ENCODE measurements at places on chromosomes 13 and 19.
A peak's percentile ranks its signal among the peaks of the same experiment; 100 is the strongest.

- no peak for DNase-seq
These were observed 2.2 kb upstream of the CEACAM6 start for GRCh38 chr19:41753159-41753558.

GRCh38 chr13:48094404-48094780, 512 bp downstream of the MED4 start:
- no peak for DNase-seq

DNA sequence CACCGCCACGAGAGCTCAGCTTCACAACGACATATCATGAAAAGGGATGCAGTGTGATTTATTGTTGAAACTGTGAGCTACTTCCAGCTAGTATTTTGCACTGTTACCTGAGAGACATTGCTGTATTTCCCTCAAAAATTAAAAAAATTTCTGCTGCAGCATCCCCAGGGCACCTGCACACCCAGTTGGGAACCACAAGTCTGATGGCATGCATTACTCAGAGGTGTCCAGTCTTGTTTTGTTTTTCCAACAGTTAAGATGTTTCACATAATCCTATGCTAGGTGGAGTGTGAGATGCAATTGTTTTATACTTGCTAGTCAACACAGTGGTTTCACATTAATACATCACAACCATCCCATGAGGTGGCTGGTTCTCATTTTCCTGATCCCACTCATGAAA, 285.2 kb downstream of the SHISA2 start:
- no peak for DNase-seq

GRCh38 chr13:51902776-51903175, 41.0 kb downstream of the CCDC70 start:
- no peak for DNase-seq

DNA sequence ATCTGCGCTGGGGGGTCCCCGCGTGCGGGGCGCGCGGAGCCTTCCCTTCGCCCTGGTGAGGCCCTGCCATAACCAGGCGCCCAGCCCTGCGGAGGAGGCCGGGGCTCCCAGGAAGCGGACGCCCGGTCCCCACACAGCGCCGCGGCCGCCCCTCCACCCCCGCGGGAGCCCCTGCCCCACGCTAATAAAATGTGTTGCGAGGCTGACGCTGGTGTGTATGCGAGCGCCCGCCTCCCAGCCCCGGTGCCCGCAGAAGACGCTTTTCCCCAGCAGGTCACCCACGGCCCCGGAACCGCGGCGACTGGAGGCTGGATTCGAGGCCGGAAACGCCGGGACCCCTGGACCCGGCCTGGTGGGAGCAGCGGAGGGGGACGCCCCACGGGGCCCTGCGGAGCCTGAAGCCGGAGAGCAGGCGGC, 12.1 kb upstream of the CDC34 start:
- DNase-seq = no peak

DNA sequence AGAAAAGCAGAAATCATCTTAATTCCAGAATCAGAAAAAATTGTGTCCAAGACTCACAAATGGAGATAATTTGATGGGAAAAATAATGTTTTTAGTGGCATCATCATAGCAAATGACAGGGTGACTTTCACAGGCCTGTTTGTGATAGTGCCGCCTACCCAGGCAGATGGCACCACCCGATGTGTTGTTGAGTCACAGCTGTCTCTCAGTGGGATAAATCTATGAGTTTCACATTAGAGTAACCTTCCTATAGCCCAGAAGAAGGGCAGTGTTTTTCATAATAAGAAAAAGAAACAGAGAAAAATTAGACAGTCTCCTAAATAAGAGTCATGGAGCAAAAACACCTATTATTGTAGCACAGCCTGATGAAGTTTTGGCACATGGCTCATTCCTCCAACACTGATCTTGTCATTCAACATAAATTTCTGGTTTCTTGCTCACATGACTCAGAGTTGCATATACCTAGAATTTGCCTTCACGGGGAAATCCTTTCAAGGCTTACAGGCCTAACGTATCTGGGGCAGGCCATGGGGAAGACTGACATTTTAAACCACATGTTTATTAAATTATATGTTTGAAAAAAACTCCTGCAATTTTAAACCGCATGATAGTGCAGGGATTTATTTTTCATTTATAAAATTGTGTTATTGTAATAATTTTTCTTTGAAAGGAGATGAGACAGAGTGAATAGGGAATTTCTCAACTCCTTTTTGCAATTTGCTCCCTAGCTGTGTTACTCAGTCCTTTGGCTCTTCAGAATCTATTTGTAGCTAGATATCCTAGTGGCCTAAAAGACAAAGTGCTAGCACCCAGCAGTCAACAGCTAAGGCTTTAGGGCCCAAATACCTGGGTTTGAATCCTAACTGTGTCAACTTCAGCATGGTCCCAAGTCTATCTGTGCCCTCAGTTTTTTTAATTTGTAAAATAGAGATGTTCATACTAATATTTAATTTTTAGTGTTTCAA, 393.7 kb downstream of the NDFIP2 start:
- no peak for DNase-seq

DNA sequence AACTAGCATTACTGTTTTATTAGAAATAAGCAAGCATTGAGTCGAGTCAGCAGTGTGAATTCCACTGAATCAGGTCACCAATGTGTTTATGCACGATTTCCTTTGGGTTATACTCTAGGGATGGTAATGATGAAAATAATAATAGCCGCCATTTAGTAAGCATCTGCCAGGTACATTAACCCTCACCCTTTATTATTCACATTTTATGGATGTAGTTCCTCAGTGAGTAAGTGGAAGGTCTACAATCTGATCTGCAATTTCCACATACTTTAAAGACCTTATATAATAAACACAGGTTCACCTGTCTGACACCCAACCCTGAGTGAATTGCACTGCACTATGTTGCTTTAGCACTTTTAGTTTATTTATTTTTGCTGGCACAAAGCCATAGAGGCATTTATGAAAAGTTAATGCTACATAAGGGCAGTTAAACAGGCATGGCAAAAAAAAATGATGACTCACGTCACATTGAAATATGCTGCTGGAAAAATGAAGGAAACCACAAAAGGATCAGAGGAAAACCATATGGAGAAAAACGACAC, 122.4 kb downstream of the TRPC4 start:
- DNase-seq = peak; percentile 7

DNA sequence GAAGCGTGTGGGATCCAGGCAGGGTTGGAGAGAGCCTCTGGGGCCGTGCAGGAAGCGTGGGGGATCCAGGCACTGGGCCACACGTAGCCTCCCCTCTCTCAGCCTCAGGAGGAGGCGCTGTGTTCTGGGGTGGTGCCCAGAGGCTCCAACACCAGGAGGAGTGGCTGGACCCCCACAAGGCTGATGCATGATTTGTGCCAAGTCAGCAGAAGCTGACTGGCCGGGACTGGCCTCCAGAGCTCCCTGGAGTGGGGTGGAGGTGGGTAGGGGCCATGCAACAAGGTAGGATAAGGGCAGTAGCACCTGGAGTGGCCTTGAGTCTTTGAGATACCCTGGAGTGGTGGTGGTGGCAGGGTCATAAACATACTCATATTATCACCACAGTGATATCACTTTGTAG, 75.3 kb downstream of the ERICH6B start:
- DNase-seq = no peak

DNA sequence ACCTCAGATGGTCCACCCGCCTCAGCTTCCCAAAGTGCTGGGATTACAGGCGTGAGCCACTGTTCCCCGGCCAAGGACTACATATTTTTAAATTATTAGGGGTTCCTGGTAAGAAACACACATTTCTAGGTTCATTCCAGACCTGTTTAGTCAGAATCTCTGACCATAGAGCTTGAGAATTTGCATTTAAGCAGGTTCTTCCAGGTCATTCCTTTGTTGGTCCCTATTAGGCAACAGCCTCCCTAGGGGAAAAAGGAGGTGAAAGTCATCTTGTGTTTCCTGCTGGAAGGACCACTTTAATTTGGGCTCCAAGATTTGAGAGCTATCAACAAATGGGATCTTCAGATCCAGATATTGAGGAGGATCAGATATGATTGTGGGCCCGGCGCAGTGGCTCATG, 16.3 kb downstream of the S1PR2 start:
- no peak for DNase-seq

GRCh38 chr19:45467115-45467455, 711 bp upstream of the FOSB start:
- DNase-seq = no peak

DNA sequence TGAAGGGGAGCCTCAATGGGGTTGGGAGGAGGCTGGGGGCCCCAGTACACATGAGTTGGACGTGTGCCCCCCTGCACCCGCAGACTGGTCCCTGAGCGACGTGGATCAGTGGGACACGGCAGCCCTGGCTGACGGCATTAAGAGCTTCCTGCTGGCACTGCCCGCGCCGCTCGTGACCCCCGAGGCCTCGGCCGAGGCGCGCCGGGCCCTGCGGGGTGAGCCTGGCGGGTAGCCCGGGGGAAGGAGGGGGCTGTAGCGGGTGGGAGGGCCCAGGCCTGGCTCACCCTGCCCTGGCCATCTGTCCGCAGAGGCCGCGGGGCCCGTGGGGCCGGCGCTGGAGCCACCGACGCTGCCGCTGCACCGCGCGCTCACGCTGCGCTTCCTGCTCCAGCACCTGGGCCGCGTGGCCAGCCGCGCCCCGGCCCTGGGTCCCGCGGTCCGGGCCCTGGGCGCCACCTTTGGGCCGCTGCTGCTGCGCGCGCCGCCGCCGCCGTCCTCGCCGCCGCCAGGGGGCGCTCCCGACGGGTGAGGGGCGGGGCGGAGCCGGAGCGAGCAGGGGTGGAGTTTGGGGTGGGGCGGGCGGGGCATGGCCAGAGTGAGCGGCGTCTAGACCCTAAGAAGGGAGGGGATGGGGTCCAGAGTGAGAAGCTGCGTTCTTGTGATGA, 8.1 kb downstream of the PIK3R2 start:
- DNase-seq = peak; percentile 19

DNA sequence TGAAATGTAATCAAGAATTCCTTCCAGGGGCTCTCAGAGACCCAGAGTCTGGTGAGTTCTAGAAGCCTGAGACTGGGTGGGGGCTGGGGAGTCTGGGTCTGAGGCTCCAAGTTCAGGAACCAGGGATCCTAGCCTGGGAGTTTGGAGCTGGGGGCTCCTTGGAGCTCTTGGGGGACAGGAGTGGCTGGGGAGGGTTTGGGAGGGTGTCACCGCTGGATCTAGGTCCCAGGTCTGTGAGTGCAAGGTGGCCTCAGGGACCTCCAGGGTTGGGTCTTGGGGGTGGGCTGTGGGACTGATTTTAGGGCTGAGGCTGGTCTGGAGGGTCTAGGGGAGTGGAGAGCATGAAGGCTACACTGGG, 1.1 kb downstream of the SYCN start:
- DNase-seq = no peak

- no peak for DNase-seq
These were observed 287.4 kb upstream of the NBEA start for GRCh38 chr13:34654647-34655046.

- no peak for DNase-seq
These were observed at the start of gene MAG for GRCh38 chr19:35291916-35292315. Gene MAG, plus strand, starts transcription at chr19:35292161. Its CDS starts 3,248 bp downstream, at chr19:35295409.

DNA sequence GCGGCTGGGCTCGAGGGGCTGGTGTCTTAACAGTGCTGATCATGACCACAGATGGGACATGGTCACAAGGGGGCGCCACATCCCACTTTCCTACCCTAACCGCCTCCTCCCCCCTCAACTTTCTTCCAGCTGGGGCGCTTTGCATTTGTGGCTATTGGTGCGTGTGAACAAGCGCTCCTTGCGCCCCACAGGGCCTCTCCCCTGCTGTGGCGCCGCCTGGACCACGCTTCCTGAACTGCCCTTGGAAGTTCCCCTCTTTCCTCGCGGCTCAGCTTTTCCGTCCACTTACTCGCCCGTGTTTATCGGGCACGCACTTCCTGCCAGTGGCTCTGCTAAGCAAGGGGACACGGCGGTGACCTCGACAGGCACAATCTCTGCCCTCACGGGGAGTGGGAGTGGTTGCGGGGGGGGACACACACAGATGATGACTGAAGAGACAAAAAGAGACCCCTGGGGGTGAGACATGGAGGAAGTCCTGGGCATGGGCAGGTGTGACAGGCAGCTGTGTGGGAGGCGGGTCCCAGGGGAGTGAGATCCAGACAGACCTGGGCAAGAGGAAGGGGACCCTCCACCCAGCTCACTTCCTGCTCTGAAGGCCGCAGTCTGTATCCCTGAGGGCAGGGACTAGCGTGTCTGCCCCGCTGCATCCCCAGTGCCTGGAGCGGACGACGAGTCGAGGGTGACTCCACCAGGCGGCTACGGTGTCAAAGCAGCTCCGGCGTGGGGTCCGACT, 40.3 kb downstream of the ZNF787 start:
- peak; percentile 31 for DNase-seq

All from AG09319 (cell line).